HuH-7 (cell line): ENCODE measurements at places on chromosomes 7 and 10.

GRCh38 chr7:117157241-117158209, 165.3 kb downstream of the WNT2 start:
- DNase-seq: no peak

GRCh38 chr7:21916176-21916575, 29.5 kb downstream of the CDCA7L start:
- no peak for DNase-seq

DNA sequence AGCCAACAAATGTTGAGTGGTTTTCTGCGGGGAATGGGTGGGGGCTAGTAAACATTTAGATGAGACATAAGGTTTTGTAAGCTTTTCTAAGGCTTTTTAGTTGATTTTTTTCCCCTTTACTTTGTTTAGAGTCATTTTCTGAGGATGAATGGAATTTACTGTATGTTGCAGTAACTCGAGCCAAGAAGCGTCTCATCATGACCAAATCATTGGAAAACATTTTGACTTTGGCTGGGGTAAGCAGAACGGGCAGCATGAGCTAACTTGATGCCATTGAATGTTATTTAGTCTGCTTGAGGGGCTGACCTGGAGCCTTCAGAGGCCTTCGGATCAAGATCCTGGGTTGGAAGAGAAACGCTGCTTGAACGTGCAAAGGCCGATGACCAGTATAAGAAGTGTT, 37.3 kb downstream of the FBH1 start:
- DNase-seq: no peak

- no peak for DNase-seq
Observed at GRCh38 chr7:117082647-117083046, 129.3 kb downstream of the ST7 start.

- DNase-seq: no peak
Observed at GRCh38 chr10:85612833-85613232, 753.8 kb downstream of the GRID1 start.

DNA sequence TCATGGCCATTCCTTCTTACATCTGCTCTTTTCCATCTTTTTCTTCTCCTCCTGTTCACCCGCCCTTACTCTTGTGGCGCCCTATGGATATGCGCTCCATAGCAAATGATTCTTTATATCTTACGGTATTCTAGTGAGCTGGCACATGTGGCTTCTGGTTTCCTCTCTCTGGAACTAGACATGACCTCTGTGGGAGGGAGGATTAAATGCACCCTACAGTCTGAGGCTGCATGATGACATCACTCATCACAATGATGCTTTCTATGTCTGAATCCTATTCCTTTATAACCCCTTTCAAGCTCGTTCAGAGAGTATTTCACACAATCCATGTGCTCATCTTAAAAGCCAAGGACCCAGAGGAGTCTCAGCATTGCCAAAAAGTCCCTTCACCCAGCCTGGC, 153.3 kb downstream of the EGFR start:
- DNase-seq: no peak

DNA sequence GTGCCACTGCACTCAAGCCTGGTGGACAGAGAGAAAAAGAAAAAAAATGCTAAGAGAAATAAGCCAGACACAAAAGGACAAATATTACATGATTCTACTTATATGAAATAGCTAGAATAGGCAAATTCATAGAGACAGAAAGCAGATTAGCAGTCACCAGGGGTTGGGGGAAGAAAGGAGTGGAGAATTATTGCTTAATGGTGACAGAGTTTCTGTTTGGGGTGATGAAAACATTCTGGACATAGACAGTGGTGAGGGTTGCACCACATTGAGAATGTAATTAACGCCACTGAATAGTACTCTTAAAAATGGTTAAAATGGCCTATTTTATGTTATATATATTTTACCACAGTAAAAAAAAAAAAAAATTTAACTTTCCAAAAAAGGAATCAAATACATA, 6.4 kb upstream of the NT5C2 start:
- no peak for DNase-seq

GRCh38 chr7:6486438-6487183, 38.9 kb upstream of the DAGLB start:
- DNase-seq: no peak

DNA sequence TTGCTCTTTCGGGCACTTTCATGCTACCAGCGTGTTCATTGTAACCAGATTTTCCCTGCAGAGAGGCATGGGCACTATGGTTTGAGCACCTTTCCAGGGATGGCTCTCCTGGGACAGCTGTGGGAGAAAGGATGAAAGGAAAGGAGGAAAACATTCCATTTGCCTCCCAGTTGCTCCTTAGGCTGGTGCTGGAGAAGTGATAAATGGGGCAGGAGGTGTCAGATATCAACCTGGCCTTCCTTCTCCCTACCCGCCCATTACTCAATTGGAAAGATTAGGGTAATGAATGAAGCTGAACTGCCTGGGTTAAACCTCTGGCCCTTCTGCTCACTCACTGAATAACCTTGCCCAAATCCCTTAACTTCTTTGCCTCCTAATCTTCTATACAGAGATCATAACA, 228.4 kb downstream of the PLXNA4 start:
- DNase-seq: no peak

DNA sequence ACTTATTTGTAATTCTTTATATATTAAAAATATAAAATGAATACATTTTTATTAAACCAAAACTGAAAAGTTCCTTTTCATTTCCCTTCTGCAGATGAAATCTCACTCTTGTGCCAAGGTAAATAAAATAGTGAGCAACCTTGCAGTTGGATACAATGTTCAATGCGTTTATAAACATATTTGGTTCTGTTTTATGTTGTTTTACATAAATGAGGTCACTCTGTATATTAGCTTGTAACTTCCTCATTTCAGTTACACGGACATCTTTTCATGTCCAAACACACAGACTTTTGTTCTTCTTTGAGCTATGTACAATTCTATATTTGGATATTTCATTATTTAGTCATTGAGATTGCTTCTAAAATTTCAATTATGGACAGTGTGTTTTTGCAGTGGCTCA, 107.7 kb downstream of the BBS9 start:
- no peak for DNase-seq

DNA sequence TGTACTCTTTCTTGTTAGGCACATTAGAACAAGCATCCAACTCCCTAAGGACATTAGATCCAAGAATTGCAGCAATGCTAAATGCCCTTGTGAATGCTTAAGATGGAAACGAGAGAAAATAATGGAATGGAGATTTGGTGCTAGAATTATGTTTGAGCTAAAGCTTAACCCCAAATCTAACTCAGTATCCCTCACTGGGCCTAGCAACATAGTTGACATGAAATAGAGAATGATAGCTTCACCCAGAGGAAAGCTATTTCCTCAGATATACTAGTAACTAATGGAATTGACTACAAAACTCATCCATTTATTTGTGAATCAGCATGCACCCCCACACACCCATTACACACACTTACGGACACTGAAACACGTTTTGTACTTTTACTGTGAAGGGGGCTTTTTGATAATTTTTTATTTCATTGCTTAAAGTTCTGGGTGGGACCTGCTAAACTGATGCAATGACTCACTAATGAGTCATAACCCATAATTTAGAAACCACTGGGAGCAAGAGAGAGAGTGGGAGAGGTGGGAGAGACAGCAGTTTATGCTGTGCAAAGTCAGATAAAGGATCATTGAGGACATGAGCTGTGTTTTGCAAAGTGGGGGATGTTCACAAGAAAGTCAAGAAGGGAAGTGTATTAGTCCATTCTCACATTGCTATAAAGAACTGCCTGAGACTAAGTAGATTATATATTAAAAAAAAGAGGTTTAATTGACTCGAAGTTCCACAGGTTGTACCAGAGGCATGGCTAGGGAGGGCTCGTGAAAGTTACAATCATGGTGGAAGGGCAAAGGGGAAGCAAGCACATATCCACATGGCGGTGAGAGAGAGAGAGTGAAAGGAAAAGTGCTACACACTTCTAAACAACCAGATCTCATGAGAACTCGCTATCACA, 382.7 kb downstream of the SFMBT2 start:
- DNase-seq: no peak

DNA sequence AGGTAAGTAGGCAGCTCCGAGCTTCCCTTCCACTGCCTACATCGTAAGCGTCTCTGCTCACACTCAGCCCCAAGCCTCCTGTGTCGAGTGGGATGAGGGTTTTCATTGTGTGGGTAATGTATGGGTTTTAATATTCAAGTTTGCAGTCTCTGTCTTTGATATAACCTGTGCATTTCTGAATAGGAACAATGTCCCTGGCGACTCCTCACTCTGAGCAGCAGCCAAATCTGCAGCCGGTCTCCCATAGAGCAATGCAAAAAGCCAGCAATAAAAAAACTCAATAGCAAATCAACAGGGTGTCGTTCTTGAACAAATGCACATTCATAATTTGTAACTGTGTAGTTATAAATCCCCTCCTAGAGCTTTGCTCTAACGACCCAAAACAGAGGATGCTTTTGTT, 33.4 kb downstream of the PPP1R17 start:
- DNase-seq: no peak

- no peak for DNase-seq
Observed at GRCh38 chr7:30452280-30452930, 26.2 kb downstream of the NOD1 start.

DNA sequence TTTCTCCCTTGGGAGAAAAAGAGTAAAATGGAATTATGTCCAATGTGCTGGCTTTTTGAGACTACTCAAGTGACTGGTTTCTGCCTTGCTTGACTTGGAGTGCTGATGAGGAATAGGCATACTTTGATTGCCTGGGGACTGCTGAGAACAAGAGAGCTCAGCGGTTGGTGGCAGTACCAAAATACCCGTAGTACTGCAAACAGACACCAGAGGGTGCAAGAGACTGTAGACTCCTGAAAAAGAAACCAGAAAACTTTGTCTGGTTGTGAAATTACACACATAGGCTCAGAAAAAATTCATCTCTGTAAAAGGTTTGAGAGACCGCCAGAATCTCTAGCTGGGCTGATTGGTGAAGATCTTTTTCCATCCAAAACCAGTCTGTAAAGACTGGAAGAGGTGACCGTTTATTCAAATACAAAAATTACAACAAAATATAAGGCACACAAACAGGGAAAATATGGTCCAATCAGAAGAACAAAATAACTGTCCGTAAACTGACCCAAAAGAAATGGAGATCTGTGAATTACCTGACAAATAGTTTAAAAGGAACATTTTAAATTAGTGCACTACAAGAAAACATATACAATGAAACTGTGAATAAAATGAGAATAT, 18.5 kb downstream of the BICC1 start:
- DNase-seq: no peak

GRCh38 chr10:120492346-120492745, 35.3 kb downstream of the PLPP4 start:
- no peak for DNase-seq

- no peak for DNase-seq
Observed at GRCh38 chr10:25182636-25183035, 7.8 kb downstream of the GPR158 start.

DNA sequence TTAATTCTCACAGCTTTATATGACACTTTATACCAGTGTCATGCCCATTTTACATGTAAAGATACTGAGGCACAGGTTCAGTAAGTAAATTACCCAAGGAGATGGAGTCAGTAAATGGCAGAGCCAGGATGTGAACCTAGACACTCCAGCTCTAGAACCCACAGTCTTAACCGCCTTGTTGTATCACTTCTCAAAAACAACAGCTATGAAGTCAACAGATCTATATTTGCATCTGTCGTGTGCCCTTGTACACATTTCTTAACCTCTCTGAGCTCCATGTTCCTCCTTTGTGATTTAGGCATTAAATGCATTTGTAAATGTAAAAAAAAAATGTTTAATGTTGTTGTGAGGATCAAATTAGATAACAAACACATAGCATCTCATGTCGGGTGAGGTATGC, 716.2 kb downstream of the SUGCT start:
- DNase-seq: no peak

GRCh38 chr7:102186306-102186705, 100.4 kb upstream of the SH2B2 start:
- no peak for DNase-seq

DNA sequence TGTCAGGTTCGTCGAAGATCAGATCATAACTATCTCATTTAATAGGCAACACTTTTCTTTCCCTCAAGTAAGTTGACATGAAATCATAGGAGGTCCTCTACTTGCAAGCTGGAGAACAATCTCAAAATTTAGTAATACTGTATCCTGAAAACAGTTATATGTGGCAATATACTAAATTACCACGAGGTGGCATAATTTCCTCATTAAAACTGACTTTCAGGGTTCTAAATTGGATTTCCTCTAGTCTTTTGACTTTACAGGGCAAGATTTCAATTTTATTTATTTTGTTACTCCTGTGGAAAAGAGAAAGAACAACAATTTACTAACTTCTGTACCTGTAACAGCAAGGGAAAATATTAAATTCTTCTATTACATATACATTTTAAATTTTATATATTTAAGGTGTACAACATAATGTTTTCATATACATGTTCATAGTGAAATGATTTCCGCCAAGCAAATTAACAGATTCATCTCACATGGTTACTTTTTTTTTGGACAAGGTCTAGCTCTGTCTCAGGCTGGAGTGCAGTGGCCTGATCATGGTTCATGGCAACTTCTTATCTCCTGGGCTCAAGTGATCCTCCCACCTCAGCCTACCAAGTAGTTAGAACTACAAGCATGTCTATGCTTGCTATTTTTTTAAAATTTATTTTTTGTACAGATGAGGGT, 53.4 kb upstream of the CYP2C18 start:
- peak; percentile 20 for DNase-seq

- DNase-seq: no peak
Observed at GRCh38 chr10:113891476-113891875, 37.0 kb downstream of the NHLRC2 start.

DNA sequence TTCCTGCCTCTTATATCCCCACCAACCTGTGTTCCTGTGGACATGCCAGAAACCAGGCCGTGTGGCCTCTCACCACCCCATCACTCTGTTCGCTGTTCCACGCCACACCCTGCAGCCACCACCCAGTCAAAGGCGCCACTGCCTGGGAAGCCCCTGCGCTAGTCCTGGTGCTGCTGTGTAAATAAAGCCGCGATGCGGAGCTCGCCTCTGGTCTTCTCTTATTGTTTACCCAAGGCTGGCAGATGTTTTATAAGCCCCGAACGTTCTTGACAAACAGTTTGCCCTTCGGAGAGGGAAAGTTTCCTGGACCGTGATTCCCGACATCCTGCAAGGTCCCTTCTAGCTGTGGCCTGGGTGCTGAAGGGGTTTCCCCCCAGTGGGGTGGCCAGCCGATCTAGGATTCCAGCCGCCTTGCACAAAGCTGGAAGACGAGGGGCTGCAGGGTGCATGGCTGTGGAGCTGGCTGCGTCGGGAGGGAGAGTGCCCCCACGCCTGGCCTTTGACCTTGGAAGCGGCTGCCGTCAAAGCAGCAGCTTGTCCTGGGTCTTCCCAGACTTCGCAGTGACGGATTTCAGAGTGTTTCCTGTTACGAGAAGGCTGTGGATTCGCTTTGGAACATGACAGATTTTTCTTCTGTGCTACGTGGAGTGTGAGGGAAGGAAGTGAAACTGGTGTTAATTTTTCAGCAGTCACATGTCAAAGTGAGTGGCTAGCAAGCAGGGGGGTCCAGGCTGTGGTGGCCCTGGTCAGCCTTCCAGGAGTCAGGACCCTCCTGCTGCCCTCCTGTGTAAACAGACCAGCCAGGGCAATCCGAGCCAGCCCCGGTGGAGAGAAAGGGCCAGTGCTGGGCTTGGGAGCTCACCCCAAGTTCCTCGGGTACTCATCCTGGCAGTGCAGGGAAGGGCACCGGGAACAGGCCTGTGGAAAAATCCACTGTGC, 61.6 kb downstream of the LHPP start:
- peak; percentile 64 for DNase-seq
